ENCODE measurements at places on chromosomes 7 and 10. TPM values are rescaled to one million over a fixed set of nuclear protein-coding genes. Genes with fewer than 3 reads are reported as not detected.

DNA sequence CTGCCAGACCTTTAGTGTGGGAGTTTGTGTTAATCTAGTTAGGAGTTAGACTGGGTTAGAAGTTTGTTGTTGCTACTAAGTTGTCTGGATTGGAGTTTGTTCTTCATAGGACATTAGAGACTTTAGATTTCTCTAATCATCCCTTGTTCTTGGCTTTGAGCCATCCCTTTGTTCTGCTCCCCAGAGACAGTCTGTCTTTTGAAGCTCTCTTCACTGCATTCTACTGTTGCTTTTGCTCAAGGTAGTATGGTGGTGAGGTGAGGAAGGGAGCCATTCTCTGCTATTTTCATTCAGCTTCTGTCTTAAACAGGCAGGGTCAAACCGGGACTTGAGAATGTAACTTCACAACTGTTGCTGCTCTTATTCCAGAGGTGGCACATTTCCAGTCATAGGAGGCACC is 10.4 kb upstream of the TARP start:
- H3K27ac ChIP-seq: no peak overlapping the region
- no peaks in the 10 kb centered on the region for H3K36me3 ChIP-seq
- H3K4me1 ChIP-seq: peaks cover 5% of the 10 kb centered on the region
- no peak overlapping the region for H3K4me3 ChIP-seq
- no peaks in the 10 kb centered on the region for H3K27me3 ChIP-seq

SLC16A9 gene
- total RNA-seq: 6.0 TPM

GRCh38 chr7:50504646-50505546 is 54.7 kb upstream of the FIGNL1 start:
- H3K27me3 ChIP-seq: no peaks in the 10 kb centered on the region
- DNase-seq: no peak
- H3K4me3 ChIP-seq: no peak overlapping the region
- H3K36me3 ChIP-seq: no peaks in the 10 kb centered on the region
- peaks cover 11% of the 10 kb centered on the region for H3K4me1 ChIP-seq
- no peak overlapping the region for H3K27ac ChIP-seq

- DNase-seq: peak; percentile 20
- no peak overlapping the region for H3K4me3 ChIP-seq
- H3K36me3 ChIP-seq: no peaks in the 10 kb centered on the region
- no peaks in the 10 kb centered on the region for H3K27me3 ChIP-seq
- H3K4me1 ChIP-seq: peaks cover 4% of the 10 kb centered on the region
These were observed 116.3 kb downstream of the EXOC4 start for GRCh38 chr7:133369130-133369529.

DNA sequence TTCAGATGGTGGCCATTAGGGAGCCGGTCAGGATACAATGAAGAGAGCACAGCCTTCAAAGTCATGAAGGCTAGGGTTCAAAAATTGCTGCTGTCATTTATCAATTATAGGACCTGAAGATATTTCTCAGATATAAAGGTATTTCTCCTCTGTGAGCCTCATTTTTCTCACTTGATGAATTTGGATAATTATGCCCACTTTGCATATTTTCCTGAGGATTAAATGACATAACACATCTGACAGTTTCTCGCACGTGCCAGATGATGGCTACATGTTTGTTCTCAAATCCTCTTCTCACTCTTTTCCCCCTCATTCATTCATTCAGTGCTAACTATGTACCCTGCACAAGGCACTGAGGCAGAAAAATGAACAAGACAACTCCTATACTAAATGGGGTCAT is 391.6 kb downstream of the INHBA start:
- no peak overlapping the region for H3K4me3 ChIP-seq
- H3K4me1 ChIP-seq: peaks cover 8% of the 10 kb centered on the region
- no peak overlapping the region for H3K27ac ChIP-seq
- no peaks in the 10 kb centered on the region for H3K27me3 ChIP-seq

IL6 gene
- 2.7 TPM for total RNA-seq

GPR158 gene
- 0.97 TPM for total RNA-seq

ZNF117 gene
- total RNA-seq: 100 TPM

DNA sequence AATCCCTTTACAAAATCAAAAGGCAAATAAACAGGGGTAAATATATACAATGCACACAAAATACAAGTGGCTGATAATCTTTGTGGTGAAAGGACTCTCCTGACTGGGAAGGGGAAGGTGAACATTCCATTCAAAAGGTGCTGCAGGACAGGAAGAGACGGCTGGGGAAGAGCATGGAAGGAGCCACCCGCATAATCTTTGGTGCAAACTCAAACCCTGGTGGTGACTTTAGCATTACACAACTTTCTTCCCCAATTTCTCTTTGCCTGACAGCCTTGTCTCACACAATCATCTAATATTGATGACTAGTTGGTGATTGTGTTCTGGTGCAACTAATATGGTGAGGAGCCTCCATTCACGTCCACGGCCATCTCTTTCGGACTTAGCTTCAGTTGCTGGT is 117.0 kb upstream of the EGFR start:
- no peak overlapping the region for H3K4me3 ChIP-seq
- H3K27me3 ChIP-seq: no peaks in the 10 kb centered on the region
- H3K4me1 ChIP-seq: no peaks in the 10 kb centered on the region
- H3K36me3 ChIP-seq: no peaks in the 10 kb centered on the region
- DNase-seq: no peak

DNA sequence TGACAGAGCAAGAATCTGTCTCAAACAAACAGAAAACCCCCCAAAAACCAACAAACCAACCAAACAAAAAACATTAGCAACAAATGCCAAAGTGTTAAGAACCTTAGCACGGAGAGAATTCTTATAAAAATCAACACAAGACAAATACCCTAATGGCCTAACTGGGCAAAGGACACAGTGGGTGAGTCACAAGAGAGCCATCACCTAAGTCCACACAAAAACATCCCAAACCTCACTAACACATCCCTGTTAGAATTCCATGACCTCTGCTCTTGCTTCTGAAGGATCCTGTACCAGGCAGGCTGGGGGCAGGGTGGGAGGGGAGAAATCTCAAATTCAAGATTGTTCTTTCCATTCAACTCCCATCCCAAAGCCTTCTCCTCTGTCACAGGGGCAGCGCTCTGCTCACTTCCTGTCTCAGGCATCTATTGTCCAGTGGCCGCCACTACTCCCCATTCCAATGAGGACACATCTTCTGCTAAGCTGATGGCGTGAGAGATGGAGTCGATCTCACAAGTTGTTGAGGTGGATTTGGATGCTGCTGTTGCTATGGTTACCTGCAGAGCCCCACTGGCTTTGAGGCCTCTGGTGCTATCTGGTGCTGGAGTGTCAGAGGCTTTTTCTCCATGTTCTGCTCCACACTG is 9.2 kb downstream of the IL15RA start:
- H3K27me3 ChIP-seq: no peaks in the 10 kb centered on the region
- H3K36me3 ChIP-seq: no peaks in the 10 kb centered on the region
- no peaks in the 10 kb centered on the region for H3K4me1 ChIP-seq
- no peak overlapping the region for H3K27ac ChIP-seq
- DNase-seq: no peak

DNA sequence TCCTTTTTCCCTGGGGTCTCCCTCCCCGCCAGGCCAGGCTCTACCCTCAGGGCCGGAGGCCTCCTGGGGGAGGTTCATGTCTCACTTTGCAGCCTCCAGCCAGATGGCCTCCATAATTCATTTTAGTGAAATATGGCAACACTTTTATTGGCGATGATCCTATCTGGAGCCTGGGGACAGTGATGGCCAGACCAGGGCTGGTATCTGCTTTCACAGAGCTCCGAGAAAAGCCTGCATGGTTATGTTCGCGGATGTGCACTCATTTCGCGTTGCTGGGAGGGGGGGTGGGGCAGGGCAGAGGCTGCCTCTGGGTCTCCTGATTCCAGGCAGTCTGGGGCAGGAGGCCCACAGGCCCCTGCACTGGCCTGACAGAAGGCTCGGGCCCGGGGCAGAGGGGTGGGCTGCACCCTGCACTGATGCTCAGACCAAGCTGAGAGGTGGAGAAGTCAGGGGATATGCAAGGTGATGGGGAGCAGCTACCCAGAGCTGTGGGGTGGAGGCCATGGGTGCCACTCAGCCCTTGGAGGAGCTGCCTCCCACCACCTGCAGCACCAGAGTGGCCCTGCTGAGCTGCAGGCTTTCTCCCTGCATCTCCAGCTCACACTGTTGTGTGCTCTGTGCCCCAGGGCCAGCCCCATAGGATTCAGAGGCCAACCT is 85.3 kb upstream of the RET start:
- H3K27ac ChIP-seq: no peak overlapping the region
- no peaks in the 10 kb centered on the region for H3K36me3 ChIP-seq
- DNase-seq: no peak
- no peaks in the 10 kb centered on the region for H3K27me3 ChIP-seq
- H3K4me3 ChIP-seq: no peak overlapping the region

- peak; percentile 4 for DNase-seq
- no peaks in the 10 kb centered on the region for H3K4me1 ChIP-seq
- H3K4me3 ChIP-seq: no peak overlapping the region
These were observed 133.3 kb downstream of the VPS41 start for GRCh38 chr7:38775506-38776175.

DNA sequence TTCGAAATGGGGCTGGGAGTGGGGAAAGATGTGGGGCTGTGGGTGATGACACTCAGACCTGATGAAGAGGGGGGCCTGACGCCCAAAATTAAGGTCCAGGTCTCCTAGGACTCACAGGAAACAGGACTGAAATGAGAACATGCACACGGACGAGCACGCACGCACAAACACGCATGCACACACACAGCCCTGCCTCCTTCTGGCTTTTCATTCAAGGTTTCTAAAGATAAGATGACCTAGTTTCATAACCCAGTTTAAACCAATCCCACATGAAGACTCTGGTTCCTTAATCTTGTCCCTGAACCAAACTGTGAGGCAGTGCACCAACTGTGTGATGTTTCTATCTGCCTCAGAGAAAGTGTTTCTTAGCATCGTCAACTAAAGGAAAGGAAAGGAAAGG is 162.0 kb downstream of the DGKI start:
- DNase-seq: no peak
- H3K4me3 ChIP-seq: no peak overlapping the region
- no peaks in the 10 kb centered on the region for H3K36me3 ChIP-seq
- H3K27ac ChIP-seq: no peak overlapping the region
- H3K4me1 ChIP-seq: no peaks in the 10 kb centered on the region

ATRNL1 gene
- total RNA-seq: 11.1 TPM

DNA sequence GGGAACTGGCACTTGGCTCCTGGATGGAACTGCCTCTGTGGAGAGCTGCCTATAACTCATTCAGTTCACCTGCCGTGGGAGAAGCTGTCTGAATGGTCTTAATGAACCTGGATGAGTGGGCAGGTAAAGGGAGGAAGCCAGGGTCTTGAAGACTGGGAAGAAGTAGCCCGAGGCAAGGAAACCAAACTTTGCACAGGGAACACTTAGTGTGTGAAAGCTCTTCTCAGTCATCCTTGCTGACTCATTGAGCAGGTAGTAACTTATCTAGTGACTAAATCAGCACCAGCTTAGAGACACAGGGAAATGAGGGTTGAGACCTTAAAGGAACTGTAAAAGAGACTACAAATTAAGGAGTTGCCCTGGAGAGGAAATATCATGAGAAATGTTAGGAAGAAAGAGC is 9.9 kb downstream of the LRRC4 start:
- no peak overlapping the region for H3K27ac ChIP-seq
- H3K4me1 ChIP-seq: peaks cover 10% of the 10 kb centered on the region
- H3K36me3 ChIP-seq: no peaks in the 10 kb centered on the region
- H3K4me3 ChIP-seq: no peak overlapping the region

DNA sequence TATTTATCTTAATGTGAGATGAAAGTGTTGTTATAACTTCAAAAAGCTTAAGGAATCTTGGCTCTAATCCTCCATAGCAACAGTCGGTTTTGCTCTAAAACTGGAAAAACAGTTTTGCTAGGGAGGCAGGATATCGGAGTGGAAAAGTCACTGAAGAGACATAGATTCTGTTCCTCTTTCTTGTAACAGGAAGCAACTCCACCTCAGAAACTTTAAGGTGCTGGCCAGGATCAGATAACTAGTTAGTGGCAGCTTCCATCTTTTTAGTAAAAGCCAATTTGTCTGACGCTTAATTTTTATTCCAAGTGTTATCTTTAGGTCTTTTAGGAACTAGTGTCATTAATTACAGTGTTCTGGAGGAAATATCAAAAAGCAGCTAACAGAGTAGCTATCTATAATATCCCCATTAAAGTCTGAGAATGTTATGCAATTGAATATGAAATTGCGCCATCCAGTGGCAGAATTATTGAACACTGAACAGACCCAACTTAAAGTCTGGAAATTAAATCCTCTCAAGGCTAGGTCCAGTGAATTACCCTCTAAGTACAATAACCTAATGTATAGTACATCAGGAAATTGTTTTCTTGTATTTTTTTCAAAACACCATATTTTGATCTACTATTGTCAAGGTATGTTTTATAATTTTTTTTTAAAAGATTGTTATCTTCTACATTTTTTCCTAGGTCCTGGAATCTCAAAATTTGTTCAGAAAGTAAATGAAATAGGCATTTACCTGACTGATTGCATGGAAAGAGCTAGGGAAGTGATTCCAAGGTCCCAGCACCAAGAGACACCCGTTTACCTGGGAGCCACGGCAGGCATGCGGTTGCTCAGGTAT is 65.9 kb upstream of the CC2D2B start:
- H3K4me1 ChIP-seq: peaks cover 6% of the 10 kb centered on the region
- DNase-seq: peak; percentile 50
- no peaks in the 10 kb centered on the region for H3K27me3 ChIP-seq
- no peak overlapping the region for H3K4me3 ChIP-seq

GRCh38 chr10:124994573-124995473 is 52.9 kb downstream of the ZRANB1 start:
- H3K4me1 ChIP-seq: peaks cover 4% of the 10 kb centered on the region
- no peak for DNase-seq
- H3K27me3 ChIP-seq: no peaks in the 10 kb centered on the region
- no peak overlapping the region for H3K27ac ChIP-seq
- H3K4me3 ChIP-seq: no peak overlapping the region
- H3K36me3 ChIP-seq: peaks cover 58% of the 10 kb centered on the region

DNA sequence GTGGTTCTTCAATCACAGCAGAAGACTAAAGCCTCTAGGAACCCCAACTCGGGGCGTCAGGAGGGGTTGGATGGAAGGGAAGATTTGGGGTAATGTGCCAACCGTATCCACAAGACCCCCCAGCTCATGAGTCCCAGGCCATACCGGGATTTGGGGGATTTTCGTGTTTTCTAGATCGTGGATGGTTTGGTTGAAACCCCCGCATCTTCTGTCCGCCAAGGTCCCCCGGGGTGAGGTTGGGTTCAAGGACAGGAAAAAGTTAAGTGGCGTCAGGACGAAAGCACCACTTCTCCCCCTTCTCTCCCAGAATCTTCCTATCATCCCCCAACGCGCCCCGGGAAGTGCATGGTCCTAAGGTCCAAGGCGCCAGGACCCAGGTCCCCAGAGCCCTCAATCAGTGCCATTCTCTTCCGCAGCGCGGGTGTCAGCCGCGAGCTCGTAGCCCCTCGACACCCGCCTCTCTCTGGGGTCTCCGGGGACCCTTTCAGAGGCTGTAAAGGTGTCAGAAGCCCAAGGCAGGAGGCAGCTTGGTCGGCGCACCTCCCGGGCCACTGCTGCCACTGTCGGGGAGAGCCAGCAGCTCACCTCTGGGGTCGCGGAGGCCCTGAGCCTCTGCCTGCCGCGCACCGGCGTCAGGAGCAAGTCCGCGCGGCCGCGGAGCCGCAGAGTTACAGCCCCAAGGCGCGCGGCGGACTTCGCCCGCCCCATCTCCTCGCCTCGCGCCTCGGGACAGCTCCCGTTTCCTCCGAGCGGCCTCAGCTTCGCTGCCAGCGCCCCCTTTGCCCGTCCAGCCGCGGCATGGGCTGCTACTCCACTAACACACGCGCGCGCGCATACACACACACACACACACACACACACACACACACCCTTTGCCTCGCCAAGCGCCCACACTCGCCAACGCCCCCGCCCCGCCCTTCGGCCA is 1.5 kb downstream of the MKX start:
- peak overlapping the region; percentile 33 for H3K4me3 ChIP-seq
- H3K36me3 ChIP-seq: no peaks in the 10 kb centered on the region
- DNase-seq: peak; percentile 45
- no peak overlapping the region for H3K27ac ChIP-seq
- peaks cover 28% of the 10 kb centered on the region for H3K4me1 ChIP-seq

CLCN1 gene
- 0.18 TPM for total RNA-seq

All from lung (tissue), 17 donors.